NCI-H460 (cell line): ENCODE measurements at places on chromosomes 12 and 14.

DNA sequence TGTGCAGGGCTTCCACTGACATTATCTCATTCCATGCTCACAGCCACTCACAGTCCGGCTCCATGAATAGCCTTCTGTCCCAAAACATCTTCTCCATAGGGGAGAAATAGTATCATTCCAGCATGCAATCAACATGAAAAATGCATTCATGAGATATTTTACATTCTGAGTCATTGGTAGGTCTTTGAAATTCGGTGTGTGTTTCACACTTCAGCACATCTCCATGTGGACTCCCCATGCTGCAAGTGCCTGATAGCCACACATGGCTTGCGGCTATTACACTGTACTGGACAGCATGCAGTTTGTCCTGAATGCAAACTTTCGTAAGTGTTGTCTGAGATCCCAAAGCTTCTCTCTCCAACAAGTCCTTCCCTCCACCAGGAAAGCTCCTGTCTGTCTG is 449.3 kb downstream of the MED13L start:
- no peak for DNase-seq

DNA sequence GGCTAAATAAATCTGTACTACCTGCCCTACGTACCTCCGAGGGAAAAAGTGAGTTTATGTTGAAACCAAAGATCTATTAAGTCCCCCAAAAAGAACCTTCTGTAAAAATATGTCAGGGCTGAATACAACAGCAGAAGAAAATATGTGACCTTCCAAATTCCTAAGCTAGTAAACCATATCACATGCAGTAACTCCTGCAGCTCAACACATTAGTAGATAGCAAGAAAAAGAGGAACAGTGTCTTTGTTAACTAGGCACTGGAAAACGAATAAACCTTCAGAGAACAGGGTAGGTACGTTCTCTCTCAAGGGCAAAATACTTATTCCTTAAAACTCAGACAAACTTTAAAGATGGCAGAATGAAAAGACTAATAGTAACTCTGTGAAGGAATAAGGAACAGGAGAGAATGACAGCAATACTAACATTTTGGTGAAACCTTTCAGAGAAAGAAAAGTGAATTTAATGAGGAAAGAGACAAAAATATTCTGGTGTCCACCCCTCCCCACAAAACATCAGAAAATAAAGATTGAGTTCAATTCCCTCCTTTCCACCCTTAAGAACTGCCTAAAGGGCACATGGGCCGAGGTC is 18.0 kb downstream of the CBX5 start:
- DNase-seq = no peak

- no peak for DNase-seq
Observed at GRCh38 chr12:54044425-54045103, 9.1 kb upstream of the HOXC4 start.

GRCh38 chr12:70251661-70252060 is 8.4 kb downstream of the CNOT2 start:
- no peak for DNase-seq

GRCh38 chr12:70823182-70823976 is 97.2 kb downstream of the PTPRR start:
- DNase-seq = no peak

DNA sequence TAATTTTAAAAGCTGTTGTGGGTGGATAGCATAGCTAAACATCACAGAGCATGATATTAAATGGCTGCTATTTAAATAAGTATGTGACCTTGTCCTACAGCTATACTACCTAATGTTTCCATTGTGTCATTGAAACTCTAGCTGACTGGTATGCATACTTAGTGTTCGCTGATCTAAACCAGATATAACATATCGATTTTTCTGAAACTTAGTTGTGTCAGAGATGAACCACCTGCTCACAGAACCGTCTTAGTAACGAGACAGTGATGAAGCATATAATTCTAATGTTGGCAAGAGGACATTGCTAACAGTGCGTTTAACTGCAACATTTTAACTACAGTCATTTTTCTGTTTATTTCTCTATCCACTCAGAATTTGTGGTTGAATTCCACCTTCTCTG is 36.1 kb upstream of the NUAK1 start:
- DNase-seq = no peak

DNA sequence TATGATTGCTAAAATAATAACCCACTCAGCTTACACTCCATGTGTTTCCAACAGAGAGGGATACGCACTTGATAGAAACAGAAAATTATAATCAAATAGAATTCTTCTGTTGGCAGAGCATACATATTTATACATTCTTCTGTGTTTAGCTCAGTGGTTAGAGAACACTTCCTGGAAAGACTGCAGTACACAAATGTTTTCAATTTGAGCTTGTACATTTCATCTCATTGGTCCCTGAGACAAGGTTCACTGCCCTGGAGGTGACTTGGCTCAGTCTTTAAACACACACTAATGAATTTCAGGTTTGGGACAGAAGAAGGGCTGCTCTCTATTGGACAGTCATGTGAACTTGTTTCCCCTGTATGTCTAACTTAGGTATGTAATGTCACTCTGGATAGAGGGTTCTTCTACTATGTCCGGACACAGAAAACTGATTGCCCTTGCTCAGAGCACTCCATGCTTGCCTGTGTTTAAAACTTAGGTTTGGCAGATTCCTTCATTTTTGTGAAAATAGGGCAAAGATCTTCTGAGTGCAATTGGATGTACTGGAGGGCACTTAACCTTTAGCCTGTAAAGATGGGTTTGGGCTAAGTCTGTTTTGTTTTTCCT is 22.9 kb downstream of the PROX2 start:
- DNase-seq = no peak

DNA sequence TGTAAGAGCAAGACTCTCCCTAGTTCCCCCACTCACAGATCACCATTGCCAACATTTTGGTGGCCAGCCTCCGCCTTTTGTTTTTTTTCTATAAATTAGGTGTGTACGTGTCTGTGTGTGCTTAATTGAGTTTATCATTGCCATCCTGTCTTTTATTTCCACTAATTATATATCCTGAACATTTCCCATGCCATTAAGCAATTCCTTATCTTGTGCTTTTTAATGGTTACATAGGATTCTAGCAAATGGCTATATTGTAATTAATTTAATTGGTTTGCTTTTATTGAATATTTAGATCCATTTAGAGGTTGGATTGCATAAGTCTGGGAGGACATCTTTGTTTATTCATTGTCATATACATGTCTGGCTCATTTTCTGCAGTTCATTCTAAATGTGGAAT is 107.3 kb upstream of the RTL1 start:
- no peak for DNase-seq

- DNase-seq = no peak
Observed at GRCh38 chr12:4506870-4507269, 31.8 kb upstream of the RAD51AP1 start.

- no peak for DNase-seq
Observed at GRCh38 chr14:36192530-36192929, 16.0 kb upstream of the PTCSC3 start.

DNA sequence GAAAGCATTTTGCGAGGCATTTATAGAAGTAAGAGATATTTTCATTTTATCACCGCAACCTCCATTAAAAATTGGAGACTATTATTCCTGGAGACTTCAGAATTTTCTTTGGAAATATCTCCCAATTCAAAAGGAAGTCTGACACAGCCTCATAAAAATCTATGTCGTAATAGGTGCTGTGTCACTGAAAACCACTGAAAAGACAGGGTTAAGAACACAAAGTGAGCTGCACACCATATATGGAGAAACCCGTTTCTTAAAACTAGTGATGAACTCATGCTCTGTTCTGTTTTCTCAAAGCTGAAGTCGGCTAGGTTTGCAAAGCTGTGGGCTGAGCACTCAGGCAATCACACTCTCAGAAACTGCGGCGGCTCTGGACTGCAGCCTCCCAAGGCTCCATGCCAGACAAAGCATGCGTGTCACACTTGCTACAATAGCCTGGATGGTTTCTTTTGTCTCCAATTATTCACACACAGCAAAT is at the start of gene GLIPR1:
GLIPR1 (plus strand) TSS at position 287 of the 481 bp plus-strand sequence; CDS start at position 413, 126 bp downstream.
- DNase-seq = peak; percentile 64

GRCh38 chr12:98745578-98746391 is 100.7 kb downstream of the APAF1 start:
- DNase-seq = no peak

GRCh38 chr14:103118663-103119404 is 4.4 kb upstream of the TNFAIP2 start:
- DNase-seq = no peak

DNA sequence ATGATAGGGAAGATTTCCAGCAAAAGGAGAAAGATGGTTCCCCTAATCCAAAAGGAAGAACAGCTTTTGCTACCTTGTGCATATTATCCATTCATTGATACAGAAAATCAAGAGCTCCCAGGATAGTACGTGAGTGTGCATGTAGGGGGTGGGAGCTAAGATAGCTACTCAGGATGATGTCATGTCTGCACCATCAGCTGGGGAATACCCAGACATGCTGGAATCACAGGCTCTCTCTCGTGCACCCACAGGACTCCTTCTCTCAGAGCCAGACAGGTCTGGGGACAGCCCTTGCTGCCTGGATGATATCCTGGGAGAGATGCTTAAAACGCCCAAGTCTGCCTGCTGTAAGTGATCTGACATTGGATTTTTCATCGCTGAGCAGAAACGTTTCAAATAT is 38.9 kb downstream of the FOXN3 start:
- DNase-seq = no peak

GRCh38 chr12:64522807-64523206 is 70.9 kb downstream of the TBK1 start:
- no peak for DNase-seq

DNA sequence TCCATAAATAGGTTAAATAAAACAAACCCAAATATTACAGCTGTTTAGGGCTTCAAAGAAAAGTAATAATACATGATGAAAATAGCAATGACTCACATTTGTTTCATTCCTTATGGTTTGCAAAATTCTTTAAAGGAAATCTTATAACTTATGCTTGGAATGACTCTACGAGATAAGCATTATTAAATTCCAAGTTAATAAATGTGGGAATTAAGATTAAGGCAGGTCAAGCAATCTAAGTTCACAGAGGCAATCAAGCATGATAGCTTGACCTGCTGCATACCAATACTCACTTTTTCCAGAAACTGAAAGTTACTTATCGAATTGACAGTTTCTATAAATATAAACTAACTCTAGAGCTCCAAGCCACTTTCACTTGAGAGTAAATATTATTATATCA is 1002.9 kb upstream of the SEL1L start:
- DNase-seq = no peak

- peak; percentile 44 for DNase-seq
Observed at GRCh38 chr12:402029-402389, 565 bp downstream of the CCDC77 start.

- DNase-seq = no peak
Observed at GRCh38 chr12:5592310-5592709, 160.4 kb downstream of the NTF3 start.

DNA sequence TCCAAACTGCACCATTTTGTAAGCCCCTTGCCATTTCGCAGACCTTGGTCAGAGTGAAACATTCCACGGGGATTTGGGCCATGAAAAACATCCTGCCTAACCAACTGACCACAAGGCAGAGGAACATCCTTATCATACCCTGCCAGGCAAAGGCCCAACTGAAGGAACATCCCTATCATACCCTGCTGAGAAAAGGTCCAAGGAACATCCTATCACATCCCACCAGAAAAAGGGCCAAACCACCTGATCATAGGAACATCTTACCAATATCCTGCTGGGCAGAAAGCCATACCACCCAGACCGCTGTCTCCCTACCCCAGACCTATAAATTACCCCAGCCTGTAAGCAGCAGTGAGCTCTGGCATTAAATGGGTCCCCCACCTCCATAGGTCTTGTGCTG is 19.4 kb upstream of the LRRC9 start:
- DNase-seq = no peak

DNA sequence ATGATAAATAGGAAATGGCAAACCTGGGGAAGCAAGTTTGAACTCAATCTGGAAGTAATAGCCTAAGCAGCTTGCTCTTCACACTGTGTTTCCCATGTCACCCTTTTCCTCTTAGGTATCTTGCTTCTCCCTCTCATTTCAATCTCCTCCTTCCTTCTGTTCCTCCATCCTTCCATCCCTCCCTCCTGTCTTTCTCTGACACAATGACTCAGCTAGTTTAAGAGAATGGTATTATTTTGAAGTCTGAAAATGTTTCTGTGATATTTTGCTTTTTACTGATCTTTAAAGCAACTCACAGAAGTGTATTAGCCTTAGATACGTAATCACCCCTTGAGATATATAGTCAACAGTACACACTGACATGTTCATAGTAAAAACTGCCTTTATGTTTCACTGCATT is 55.9 kb upstream of the FGD4 start:
- no peak for DNase-seq

GRCh38 chr14:104595911-104596450 is 8.6 kb downstream of the TMEM179 start:
- no peak for DNase-seq

- DNase-seq = no peak
Observed at GRCh38 chr12:132579744-132580143, 30.6 kb downstream of the LRCOL1 start.

GRCh38 chr14:104874571-104875411 is 9.7 kb downstream of the CEP170B start:
- no peak for DNase-seq

GRCh38 chr12:60421741-60422140 is 825.9 kb downstream of the SLC16A7 start:
- DNase-seq = no peak

GRCh38 chr12:131827961-131828534 is at the start of gene MMP17:
TSS of gene MMP17 (plus strand) at chr12:131828393. CDS start at chr12:131828495, 102 bp downstream.
- DNase-seq = peak; percentile 60

DNA sequence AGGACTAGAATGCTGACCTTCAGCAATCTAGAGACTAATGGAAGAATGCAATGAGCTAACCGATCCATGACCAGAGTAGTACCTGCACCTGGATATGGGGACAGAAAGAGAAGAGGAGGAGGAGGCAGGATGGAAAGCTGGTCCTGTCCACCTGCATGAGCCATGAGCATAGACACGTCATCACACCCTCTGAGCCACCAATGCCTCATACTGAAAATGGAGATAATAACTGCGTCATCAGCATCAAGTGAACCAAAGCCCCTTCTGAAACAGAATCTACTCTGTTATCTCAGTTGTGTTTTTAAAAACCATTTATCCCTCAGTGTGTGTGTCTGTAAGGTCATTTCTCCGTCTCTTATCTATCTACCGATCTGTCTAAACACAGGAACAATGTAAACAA is 327.0 kb downstream of the BCL11B start:
- no peak for DNase-seq

DNA sequence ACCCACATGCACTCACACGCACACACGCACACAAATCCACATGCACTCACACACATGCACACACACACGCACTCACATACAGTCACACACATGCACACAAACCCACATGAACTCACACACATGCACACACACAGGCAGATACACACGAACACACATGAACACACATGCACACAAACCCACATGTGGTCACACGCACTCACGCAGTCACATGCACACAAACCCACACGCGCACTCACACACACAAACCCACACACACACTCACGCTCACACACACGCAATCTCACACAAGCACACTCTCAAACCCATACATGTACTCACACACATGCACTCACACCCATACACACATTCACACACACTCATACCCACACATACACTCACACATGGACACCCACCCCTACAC is 61.5 kb downstream of the GALNT9 start:
- DNase-seq = no peak

GRCh38 chr12:124392271-124392666 is 97.4 kb downstream of the RFLNA start:
- peak; percentile 51 for DNase-seq

- DNase-seq = no peak
Observed at GRCh38 chr12:104399740-104400612, 56.8 kb upstream of the CHST11 start.
